Hematopoietic multipotent progenitor cell treated with erythropoietin and hydrocortisone succinate and interleukin-3 and kit ligand, for 17 days (in vitro differentiated cells): ENCODE measurements at places on chromosomes 2 and 18.
A peak's percentile ranks its signal among the peaks of the same experiment; 100 is the strongest.

- no peak for DNase-seq
These were observed 83.7 kb downstream of the CERKL start for GRCh38 chr2:181573140-181573736.

- DNase-seq: no peak
These were observed 42.1 kb downstream of the MYCN start for GRCh38 chr2:15982285-15983044.

DNA sequence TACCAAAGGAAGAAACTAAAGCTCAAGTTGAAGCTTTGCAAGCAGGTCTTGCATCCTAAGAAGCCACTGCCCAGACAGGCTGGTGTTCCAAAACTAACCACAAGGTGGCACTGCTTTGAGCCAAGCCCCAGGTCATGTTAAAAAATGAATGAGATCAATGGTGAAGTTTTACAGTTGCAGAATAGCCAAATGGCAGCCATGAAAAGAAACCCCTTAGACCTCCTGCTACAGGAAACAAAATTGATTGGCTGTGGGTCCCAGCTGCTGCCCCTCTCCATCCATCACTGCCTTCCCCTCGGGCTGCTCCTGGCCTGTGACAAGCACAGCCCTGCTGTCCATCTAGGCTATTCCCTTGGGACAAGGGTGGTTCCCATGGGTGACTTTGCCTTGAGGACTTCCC is 20.7 kb upstream of the MREG start:
- peak; percentile 72 for DNase-seq

- DNase-seq: no peak
These were observed 71.0 kb upstream of the CYP1B1 start for GRCh38 chr2:38146907-38147307.

- no peak for DNase-seq
These were observed 52.7 kb downstream of the MALT1 start for GRCh38 chr18:58723810-58724602.

GRCh38 chr2:144924827-144925226 is 404.9 kb upstream of the ZEB2 start:
- no peak for DNase-seq
